ENCODE measurements at places on chromosomes 3 and 15. TPM values are rescaled to one million over a fixed set of nuclear protein-coding genes. Genes with fewer than 3 reads are reported as not detected.

- DNase-seq, result no peak
Observed at GRCh38 chr3:144556392-144556791, 584.8 kb downstream of the DIPK2A start.

- DNase-seq, result no peak
Observed at GRCh38 chr3:45872569-45872968, 13.8 kb upstream of the CCR9 start.

DNA sequence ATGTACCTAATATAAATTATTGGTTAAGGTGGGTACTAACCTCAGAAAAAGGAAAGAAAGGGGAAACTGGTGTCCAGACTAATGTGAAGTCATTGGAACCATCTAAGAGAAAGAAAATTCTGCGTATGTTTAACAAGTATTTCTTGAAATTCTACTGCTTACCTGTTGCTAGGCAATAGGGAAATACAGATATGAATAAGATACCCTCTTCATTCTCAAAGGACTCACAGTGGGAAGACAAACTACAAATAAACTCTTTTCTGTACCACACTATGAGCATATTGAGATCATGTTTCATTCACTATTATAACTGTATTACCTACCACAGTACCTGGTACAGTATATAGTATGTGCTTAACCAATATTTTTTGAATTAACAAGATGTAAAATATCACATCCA, 140.5 kb upstream of the MLF1 start:
- DNase-seq, result no peak

DNA sequence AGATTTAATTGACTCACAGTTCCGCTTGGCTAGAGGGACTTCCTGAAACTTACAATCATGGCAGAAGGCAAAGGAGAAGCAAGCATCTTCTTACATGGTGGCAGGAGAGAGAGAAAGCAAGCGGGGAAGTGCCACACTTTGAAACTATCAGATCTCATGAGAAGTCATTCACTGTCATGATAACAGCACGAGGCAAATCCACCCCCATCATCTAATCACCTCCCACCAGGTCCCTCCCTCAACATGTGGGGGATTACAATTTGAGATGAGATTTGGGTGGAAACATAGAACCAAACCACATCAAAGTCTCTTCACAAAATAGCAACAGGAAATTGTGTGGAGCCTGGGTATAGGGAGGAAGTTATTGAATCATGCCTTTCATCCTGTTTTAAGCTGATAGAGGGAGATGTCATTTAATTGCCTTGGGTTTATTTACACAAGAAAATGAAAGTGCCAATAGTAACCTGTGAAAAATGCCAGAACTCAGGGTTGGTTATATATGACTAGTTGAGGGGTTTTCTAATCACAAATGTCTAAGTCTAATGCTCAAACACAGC, 624.8 kb upstream of the LMCD1 start:
- DNase-seq, result no peak

DNA sequence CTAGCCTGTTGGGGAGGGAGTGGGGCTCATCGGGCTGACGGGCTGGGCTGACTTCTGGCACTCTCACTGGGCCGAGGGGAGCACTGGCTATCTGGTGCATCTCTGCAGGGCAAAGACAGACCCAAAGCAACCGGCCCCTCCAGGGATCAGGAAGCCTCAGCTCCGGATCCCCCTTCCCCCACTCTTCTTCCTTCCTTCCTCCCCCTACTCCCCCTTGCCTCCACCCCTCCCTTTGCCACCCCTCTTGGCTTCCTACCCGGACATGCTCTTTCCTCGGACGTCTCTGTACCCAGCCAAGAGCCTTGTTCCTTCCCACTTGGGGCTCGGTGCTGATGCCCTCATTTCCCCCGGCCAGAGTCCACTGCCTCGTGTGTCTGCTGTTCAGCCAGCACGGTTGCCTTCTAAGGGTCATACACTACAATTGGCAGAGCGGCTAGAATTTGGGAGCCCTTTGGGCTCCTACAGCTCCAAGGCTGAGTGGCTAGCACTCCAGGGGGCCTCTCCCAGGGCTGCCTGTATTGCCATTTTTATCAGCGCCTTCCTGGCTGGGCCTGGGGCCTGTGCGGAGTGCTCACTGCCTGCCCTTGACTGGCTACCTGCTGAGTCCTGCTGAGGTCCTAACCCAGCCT, 10.9 kb downstream of the SEMA3F start:
- no peak for DNase-seq

GRCh38 chr15:93020976-93021772, 67.8 kb downstream of the RGMA start:
- DNase-seq, result no peak

GRCh38 chr3:30768703-30769550, 125.5 kb downstream of the GADL1 start:
- peak; percentile 81 for DNase-seq

GRCh38 chr15:34182942-34183341, 27.0 kb downstream of the KATNBL1 start:
- DNase-seq, result peak; percentile 2

DNA sequence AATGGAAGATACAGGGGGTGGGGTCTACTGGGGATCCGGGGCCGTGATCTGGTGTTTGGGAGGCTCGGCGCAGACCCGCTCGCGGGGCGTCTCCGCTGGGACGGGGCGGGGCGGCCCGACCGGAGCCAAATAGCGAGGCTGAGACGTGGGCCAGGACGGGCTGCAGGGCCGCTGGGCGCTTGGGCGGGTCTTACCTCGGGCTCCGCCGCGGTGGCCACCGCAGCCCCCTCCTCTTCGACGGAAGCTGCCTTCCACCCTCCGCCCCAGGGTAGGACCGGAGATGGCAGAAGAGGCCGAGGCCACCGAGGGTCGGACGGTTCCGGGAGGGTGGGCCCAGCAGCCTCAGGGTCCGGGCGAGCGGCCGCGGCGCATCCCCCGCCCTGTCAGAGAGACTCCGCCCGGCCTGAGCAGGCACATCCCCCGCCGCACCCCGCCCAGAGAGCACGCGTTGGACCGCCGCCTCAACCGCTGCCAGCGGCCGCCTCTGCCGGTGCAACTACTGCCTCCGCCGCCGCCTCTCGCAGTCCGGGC, 399 bp downstream of the MYO9A start:
- DNase-seq, result peak; percentile 90

DNA sequence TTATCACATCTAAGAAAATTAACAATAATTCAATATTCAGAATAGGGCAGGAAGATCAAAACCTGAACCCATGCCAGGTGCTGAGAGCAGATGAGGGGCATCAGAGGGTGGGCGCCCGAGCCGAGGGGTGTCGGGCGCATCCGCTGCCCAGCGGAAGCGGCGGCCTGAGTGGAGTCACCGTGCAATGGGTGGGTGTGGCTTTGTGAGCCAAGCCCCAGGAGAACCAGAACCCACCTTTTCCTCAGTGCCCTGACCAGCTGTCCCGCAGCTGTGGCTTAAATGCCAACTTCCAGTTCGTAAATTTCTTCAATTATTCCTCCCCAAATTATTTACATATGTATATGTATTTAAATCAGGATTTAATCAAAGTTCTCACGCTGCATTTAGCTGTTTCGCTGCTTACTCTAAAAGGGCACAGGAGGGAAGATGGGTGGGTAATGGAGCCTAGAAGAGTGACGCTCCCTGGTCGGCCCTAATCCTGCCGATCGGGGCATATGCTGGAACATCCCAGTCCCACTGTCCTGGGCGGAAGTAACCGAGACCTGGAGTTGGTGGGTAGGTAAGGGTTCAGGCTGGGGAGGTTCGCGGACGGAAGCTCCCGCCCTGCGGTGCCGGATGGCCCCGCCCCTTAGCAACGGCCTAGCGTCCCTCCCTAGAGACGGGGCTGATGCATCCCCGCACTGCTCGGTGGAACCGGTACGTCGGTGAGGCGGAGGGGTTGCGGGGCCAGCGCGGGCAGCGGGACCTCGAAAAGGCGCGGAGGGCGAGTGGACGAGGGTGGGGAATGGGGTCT, 1.3 kb downstream of the DNAH1 start:
- DNase-seq, result peak; percentile 93

DNA sequence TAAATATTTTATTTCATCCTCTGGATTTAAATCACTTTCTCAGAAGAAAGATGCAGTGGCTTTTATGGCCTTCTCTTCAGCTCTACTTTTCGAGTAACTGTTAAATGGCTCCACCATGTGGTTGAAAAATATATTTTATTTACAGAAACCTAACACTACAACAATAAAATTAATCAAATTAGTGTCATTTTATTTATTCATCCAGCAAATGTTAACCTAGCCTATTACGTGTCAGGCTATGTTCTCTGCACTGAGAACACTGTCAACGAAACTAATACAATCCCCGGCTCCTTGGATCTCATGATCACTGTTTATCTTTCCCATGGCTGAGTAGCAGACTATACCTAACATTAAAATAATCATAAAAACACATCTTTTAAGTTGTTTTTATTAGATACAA, 148.0 kb upstream of the OSTN start:
- peak; percentile 56 for DNase-seq

DNA sequence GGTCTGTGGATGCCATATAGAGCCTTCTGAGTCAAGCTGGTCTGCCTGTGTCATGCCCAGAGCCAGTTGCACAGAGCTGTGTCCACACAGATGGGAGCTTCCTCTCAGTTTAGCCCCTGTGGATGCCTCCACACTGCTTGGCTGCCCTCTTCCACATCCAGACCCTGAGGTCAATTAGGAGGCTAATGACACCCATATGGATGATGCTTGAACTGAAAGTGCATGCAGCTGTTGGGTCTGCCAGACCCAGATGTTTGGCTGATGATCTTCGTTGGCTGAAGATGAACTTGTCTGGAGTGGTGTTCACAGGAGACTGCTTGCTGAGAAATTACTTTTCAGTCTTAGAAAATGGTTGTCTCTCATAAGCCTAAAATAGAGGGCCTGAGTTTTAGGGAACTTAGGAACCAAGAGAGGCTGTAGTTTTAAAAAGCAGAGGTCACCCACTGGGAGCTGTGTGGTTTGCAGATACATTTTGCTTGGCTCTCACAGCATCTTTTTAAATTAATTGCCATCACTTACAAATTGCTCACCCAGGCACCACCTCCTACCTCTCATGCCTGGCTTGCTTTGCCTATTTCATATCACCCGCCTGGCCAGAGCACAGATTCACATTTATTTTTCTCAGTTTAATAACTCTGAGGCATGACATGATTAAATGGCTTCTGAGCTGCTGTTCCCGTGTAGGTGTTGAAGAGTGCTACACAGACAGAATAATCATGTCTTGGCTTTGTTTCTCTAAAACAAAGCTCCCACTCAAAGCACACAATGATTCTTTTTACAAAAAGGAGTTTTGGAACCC, 176.1 kb downstream of the MINAR1 start:
- DNase-seq, result no peak

- DNase-seq, result no peak
Observed at GRCh38 chr3:99972380-99973104, 141.8 kb downstream of the FILIP1L start.

DNA sequence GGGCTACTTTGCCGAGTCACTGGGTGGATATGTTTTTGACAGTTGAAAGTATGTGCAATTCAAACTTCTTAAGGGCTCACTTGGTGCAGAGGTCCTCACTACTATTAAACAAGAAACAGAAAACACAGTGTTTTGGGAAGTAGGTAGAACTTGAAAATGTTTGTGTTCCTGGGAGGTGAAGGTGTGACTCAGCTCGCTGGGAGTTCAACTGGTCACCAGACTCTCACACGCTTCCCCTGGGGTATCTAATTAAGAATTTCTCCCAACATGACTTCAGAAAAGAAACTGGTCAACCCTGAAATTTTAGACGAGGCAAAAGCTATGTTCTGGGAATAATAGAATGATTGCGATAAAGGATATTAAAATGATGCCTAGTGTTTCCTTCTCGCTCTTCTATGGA, 1039.8 kb upstream of the SEMA6D start:
- no peak for DNase-seq

DNA sequence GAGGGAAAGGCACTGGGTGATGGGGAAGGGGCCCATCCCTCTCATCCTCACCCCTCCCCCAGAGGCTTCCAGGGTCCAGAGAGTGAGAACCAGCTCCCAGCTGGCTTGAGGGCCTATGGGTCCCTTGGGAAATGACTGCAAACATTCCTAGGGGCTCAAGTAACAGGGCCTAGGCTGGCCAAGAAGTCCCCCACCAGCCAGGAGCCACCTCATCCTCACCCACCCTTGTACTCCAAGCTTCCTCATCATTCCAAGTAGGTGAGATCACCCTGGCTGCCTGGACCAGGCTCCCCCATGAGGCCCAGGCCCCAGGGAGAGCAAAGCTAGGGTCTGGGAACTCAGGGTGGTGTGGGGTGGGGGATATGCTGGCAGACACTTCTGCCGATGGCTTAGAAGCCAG, 14.8 kb downstream of the LOXL1 start:
- no peak for DNase-seq

GRCh38 chr3:42096796-42097565, 5.8 kb downstream of the TRAK1 start:
- DNase-seq, result no peak

DNA sequence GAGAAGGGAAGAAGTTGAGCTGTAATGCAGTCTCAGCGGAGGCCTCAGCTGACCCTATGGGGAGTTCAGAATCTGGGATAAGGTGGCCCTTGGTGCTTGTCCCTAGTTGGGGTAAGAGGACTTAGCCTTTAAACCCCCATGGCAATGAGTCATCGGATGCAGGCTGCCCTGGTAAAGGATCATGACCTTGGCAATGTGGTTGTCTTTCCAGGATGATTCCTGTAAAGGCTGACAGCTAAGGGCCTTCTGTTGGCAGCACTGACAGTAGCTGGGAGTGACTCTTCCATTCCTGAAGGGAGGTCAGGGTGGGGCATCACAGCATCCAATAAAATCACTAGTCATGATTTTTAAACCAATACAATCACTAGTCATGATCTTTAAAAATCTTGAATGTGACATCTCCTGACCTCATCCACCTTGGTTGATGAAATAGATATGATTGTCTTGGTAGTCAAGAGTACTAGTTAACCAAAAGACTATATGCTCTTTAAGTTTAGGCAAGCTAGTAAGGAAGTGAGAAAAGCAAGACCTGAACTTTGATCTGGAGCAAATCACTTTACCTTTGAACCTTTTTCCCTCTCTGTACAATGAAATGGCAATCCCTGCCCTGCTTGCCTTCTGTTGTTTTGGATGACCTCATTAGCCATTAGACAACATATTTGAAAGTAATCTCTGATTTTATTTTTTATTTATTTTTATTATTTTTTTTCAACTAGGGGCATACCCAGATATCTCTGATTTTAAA, 71.3 kb upstream of the CACNA1D start:
- no peak for DNase-seq

GRCh38 chr3:78900880-78901279, 866.9 kb downstream of the ROBO1 start:
- no peak for DNase-seq

DNA sequence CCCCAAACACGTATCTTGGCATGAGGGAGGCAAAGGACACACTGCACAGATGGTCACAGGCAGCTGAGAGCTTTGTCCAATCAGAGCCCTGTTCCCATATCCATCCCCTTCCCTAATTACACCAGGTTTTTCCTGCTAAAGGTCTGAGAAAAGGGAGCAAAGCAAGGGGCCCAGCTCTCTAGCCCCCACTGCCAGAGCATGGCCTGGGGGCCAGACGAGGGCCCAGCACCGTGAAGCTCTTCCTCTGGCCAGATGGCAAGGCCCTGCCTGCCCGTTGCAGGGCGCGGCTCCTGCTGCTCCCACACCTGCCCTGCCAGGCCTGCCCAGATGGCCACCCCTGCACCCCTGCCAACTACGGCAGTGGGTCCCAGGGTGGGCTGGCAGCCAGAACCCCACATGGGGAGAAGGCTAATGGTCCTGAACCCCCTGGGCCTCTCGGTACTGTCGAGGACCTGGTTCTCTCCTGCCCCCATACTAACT, 3.2 kb downstream of the SHF start:
- no peak for DNase-seq

TICRR gene
- 19.6 TPM for total RNA-seq

GOLGA8S gene
- total RNA-seq, result not detected

SNTN gene
- not detected for total RNA-seq

P2RY13 gene
- total RNA-seq, result not detected

ZNF660 gene
- 14.7 TPM for total RNA-seq

UROC1 gene
- total RNA-seq, result not detected

CACNA2D2 gene
- total RNA-seq, result 9.5 TPM

CD96 gene
- total RNA-seq, result not detected

GRIP2 gene
- total RNA-seq, result 0.25 TPM
